ENCODE measurements at places on chromosomes 3 and 15. TPM values are rescaled to one million over a fixed set of nuclear protein-coding genes. Genes with fewer than 3 reads are reported as not detected.

NUP210 gene
- total RNA-seq = 2.2 TPM

SERPINI2 gene
- not detected for total RNA-seq

CD96 gene
- 8.2 TPM for total RNA-seq

TRH gene
- total RNA-seq = not detected

- DNase-seq = no peak
These were observed 103.4 kb upstream of the UBP1 start for GRCh38 chr3:33543601-33544000.

DNA sequence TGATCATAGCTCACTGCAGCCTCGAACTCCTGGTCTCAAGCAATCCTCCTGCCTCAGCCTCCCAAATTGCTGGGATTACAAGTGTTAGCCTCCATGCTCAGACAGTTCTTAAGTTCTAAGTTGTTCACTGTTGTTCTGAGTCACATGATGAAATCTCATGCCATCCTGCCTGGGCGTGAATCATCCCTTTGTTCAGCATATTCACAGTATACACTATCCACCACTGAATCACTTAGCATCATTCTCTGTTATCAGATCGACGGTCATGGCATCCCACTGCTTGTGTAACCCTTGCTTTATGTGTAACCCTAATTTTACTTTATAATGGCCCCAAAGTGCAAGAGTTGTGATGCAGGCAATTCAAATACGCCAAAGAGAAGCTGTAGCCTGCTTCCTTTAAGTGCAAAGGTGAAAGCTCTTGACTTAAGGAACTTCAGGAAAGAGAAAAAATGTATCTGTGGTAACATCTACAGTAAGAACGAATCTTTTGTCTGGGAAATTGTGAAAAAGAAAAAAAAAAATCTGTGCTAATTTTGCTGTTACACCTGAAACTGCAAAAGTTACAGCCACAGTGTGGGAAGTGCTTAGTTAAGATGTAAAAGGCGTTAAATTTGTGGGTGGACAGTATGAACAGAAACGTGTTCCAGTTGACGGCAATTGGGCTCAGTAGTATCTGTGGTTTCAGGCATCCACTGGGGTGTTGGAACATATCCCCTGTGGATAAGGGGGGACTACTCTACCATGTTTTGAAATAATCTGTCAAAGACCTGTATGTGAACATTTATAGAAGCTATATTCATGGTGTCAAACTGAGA lies 80.6 kb downstream of the PCOLCE2 start:
- DNase-seq = no peak

DNA sequence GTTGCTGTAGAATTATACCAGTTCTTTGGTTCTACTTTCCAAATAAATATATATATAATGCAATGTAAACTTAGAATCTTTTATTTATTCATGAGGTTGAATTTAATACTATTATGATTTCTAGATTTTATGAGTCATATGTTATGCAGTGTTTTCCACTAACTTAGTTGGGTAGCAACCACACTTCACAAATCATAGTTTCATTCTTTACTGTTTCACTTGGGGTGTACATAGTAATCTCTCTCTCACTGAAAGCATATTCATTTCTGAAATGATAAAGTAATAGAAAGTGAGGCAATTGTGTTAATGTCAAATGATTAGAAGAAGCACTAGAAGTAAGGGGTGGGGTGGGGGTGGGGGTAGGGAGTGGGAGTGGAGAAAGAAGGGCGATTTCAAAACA lies 52.6 kb downstream of the IQCH start:
- no peak for DNase-seq

- DNase-seq = peak; percentile 73
These were observed 66.1 kb downstream of the RPN1 start for GRCh38 chr3:128584412-128585020.
